Progenitor cell of endocrine pancreas (in vitro differentiated cells): ENCODE measurements at places on chromosomes 5 and 9. TPM values are rescaled to one million over a fixed set of nuclear protein-coding genes. Genes with fewer than 3 reads are reported as not detected.

DNA sequence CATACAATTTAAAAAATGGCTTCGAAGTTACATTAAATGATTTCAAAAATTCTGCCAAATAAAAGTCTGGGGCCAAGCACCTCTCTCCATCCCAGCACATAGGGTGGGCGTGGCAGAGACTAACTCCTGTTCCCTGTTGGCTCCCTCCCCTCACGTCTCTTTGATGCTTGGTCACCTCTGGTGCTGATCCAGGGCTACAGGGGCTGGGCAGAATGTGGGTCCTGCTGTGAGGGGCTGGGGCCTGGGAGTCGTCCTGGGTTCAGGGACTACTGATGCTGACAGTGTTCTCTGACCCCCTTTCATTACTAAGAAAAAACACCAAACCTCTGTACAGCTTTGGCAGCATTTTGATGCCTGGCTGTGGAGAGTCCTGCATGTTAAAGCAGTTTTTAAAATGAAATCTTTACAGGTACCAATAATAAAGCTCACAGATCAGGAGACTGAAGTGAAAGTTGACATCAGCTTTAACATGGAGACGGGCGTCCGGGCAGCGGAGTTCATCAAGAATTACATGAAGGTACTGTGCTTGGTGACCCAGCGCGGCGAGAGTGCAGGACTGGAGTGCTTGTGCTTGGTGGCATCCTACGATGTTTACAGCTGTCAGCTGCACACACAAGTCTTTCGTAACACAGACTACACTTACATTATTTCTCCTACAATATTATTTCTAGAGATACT, 29.0 kb downstream of the TENT4A start:
- H3K36me3 ChIP-seq, result peaks cover 16% of the 10 kb centered on the region
- no peak overlapping the region for H3K4me3 ChIP-seq
- DNase-seq, result no peak
- no peaks in the 10 kb centered on the region for H3K27me3 ChIP-seq
- no peak overlapping the region for H3K27ac ChIP-seq

GRCh38 chr5:59506285-59506877, 387.1 kb downstream of the PDE4D start:
- no peaks in the 10 kb centered on the region for H3K36me3 ChIP-seq
- DNase-seq, result no peak
- H3K4me1 ChIP-seq, result no peaks in the 10 kb centered on the region
- no peaks in the 10 kb centered on the region for H3K27me3 ChIP-seq
- no peak overlapping the region for H3K27ac ChIP-seq
- no peak overlapping the region for H3K4me3 ChIP-seq

DNA sequence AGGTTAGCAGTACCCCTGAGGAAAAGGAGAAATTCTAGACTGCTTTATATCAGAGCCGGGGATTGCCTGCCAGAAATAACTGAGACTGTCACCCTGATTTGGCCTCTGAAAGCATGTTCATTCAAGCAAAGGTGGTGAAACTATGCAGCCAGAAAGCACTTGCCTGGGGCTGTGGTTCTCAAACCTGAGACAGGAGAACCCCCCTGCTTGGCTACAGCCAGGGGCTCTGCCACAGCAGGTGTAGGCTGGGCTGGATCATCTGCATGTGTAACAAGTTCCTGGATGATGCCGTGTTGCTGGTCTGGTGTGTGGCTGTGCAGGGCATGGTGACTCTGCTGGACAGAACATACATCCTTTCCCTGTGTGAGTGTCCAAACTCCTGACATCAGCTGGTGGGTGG, 157.8 kb downstream of the NXNL2 start:
- H3K4me1 ChIP-seq, result no peaks in the 10 kb centered on the region
- peaks cover 4% of the 10 kb centered on the region for H3K27me3 ChIP-seq
- DNase-seq, result no peak
- no peaks in the 10 kb centered on the region for H3K36me3 ChIP-seq
- H3K27ac ChIP-seq, result no peak overlapping the region
- no peak overlapping the region for H3K4me3 ChIP-seq

- H3K27ac ChIP-seq, result no peak overlapping the region
- peaks cover 4% of the 10 kb centered on the region for H3K4me1 ChIP-seq
- H3K27me3 ChIP-seq, result no peaks in the 10 kb centered on the region
Observed at GRCh38 chr5:103620851-103621547, 58.4 kb upstream of the NUDT12 start.

DNA sequence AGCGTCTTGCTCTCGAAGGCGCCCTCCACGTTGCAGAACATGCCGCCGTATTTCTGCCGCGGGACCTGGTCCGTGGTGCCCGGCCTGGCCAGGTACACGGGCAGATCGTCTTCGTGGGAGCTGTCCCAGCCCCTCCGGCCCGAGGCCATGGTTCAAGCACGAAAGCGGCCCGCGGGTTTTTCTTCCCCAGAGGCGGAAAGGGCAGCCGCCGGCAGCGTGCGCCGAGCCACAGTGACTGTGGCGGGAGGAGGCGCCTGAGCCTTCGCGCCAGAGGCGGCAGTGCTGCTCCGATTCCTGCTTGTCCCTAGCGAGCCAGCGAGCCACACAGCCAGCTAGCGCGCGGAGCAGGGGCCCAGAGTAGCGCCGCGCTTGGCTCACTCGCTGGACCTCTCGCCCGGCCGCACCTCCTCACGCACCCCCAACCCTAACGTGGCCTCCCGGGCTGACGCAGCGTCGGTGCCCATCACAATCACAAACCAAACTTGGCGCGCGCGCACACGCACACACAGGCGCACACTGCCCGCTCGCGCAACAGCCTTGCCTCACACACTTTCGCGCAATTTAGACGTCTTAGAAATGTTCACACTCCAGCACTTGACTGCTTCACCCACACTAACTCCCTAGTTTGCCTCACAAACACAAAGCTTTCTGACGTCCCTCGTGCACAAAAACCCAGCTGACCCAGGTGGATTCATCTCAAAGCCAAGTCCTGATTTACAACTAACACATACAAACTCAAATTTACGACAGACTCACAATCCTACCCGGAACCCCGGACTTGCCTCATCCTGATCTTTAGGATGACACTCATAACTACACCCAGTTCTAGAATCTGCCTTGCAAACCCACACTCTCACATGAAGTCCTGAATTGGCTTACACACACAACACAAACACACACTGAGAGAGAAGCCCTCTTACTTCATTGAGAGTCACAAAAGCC, at the start of gene DPYSL3:
DPYSL3 (minus strand) TSS at position 359 of the 942 bp plus-strand sequence; CDS start at position 149, 210 bp downstream.
- H3K4me1 ChIP-seq, result peaks cover 12% of the 10 kb centered on the region
- peak within 1 kb of the TSS; percentile 54 for H3K27ac ChIP-seq
- H3K36me3 ChIP-seq, result no peaks in the 10 kb centered on the region
- DNase-seq, result peak; percentile 55

FAXDC2 gene
- 14.8 and 15.8 TPM in 2 replicates for total RNA-seq
